Activated T-helper 1 cell treated with Interleukin-2 at 50 U/mL for 16 hours (primary cell): ENCODE measurements at places on chromosomes 1 and 21.

GRCh38 chr1:3803905-3804626 is 7.8 kb upstream of the LRRC47 start:
- no peak for DNase-seq

DNA sequence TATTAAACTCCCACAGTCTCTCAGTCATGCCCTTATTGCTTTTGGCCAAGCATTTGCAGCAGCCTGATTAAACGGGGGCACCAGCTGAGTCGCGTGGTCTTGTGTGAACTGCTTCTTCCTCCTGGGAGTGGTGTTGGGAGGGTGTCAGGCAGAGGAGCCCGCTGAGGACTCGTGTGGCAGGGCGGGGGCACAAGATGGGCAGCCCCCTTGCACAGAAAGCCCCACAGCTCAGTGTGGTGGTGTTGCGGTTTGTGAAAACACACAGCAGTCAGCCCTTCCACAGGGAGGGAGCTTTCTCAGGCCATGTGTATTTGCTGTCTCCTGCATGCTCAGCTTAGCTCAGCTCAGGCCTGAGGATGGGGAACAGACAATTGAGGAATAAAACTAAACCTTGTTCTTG is 22.4 kb downstream of the PEX14 start:
- DNase-seq, result no peak

GRCh38 chr1:200296091-200296661 is 113.7 kb downstream of the ZNF281 start:
- no peak for DNase-seq

- no peak for DNase-seq
Observed at GRCh38 chr1:100178091-100178490, at the start of gene LRRC39. LRRC39 (minus strand) TSS chr1:100178256; CDS start chr1:100168516, 9,740 bp downstream.

GRCh38 chr21:25639551-25640201 is 618 bp downstream of the JAM2 start:
- DNase-seq, result no peak

- DNase-seq, result no peak
Observed at GRCh38 chr21:34191876-34192275, 118.5 kb downstream of the MRPS6 start.

- no peak for DNase-seq
Observed at GRCh38 chr1:207308451-207309190, 12.9 kb upstream of the CD55 start.

DNA sequence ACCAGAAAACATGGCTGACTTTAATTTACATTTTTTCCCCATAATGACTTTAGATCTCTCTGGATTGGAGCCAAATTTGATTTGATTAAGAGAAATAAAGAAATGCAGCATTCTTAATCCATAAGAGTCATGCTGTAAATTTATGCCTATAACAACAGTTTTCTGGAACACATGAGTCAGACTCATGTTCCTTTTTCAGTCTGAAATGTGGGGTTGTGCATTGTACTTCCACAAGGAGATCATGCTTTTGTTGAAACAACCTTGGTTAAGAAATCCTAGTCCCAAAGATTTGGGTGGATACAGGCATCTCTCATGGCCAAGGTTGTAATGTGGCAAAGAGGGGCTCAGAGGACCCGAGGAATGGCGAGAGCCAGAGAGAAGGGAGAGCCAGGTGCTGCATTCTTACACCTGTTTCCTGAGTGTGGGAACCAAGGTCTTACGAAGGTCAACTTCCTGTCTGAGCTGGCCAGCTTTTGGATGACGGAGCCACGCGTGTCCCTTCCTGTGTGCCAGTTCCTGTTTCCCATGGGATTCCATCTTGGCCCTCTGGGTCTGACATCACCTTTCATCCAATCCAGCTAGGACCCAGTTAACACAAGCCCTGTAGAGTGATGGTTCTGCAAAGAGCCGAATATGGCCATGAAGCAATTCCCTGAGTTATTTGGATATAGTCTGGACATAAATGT is 23.1 kb downstream of the CLDN14 start:
- DNase-seq, result no peak

DNA sequence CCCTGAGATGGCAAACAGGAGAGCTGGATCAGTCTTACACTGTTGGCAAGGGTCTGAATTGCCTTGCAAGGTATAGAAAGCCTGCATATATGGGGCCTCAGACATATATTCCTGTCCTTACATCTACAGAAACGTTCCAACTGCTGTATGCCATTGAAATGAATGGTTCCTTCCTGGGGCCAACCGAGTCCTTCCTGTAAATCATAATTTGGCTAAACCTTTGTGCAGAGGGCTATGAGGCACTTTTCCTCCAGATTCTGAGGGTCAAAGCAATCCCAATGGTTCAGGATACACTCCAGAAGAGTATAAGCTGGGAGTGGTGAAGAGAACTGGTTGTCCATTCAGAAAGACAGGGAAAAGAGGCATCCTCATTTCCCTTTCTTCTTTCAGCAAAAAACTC is 190.5 kb downstream of the PTPRC start:
- no peak for DNase-seq

- DNase-seq, result no peak
Observed at GRCh38 chr1:214464445-214465287, 86.7 kb downstream of the PTPN14 start.

GRCh38 chr1:214330715-214331114 is 49.8 kb downstream of the SMYD2 start:
- no peak for DNase-seq

DNA sequence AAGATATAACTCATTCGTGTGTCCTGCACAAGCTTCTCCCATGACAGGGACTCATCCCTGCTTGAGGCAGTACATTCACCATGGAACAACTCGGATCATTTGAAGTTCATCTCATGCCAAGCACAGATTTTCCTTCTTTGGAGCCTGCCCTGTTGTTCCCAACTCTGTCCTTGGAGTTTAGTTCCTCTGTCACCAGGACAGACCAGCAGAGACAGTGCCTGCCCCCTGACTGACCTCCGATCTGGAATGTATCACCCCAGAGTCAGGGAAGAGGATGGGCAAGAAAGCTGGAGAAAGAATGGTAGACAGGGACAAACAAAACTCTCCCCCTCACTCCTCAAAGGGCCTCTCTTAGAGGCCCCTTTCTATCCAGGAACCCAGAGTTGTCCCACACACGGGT is 5.0 kb downstream of the SHISAL2A start:
- DNase-seq, result no peak

GRCh38 chr1:165624441-165624840 is 6.6 kb upstream of the MGST3 start:
- DNase-seq, result no peak

GRCh38 chr1:59978511-59978910 is 51.9 kb upstream of the CYP2J2 start:
- DNase-seq, result no peak

GRCh38 chr1:229640455-229640854 is 14.4 kb downstream of the URB2 start:
- DNase-seq, result no peak

GRCh38 chr1:26177182-26177684 is at the start of gene CNKSR1:
CNKSR1 (plus strand) TSS chr1:26177491; CDS start chr1:26177548, 57 bp downstream.
- DNase-seq, result no peak

DNA sequence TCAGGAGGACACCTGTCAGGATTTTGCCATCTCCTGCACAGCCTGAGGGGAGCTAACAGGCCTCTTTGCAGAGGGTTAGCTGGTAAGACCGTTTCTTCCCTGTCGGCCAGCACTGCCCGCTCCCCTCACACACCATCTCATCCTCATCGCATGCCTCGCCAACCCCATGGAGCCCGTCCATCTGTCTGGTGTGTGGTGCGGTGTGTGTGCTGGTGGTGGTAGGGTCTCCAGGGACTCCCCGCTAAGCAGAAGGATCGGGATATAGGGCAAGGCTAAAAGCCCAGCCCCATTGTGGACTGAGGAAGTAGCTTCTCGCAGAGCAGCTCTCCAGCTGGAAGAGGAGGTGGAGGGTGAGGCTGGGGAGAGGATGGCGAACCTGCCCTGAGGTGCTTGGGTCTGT is 6.8 kb upstream of the SFN start:
- no peak for DNase-seq

GRCh38 chr1:94746635-94747525 is 73.3 kb upstream of the SLC44A3 start:
- DNase-seq, result no peak

DNA sequence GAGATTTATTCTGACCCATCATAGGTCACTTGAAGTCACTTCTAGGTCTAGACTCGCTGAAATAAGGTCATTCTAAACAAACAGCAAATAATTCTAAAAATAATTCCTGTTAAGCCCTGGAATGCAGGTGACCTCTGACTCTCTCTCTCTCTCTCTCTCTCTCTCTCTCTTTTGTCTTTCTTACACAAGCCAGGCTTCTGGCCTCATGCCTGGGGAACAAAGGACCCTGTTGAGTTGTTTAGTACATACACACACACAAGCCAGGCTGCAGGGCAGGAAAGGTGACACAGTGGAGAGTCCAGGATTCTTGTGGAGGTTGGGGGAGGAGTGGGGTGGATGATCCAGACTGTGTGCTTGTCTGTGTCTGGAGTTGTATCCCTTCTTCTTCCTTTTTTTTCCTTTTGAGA is 4.0 kb upstream of the MEX3A start:
- no peak for DNase-seq

DNA sequence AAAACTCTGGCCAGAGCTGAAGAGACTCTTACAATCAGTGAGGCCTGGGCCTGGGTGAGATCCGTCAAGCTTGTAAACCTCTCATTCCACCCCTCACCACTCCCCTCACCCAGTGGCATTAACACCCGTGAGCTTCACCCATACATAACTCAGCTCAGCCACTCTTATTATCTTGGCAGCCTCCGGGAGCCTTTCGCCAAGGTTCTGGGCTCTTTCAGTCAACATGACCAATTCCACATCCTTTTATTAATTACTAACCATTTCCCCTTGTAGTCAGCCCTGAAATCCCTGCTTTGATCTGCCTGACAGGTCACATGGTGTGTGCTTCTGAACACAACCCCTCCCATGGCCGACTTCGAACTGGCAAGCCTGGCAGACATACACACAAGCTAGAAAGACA is 134.8 kb downstream of the SETD4 start:
- no peak for DNase-seq

GRCh38 chr21:14737922-14738321 is 191.8 kb upstream of the SAMSN1 start:
- DNase-seq, result no peak

DNA sequence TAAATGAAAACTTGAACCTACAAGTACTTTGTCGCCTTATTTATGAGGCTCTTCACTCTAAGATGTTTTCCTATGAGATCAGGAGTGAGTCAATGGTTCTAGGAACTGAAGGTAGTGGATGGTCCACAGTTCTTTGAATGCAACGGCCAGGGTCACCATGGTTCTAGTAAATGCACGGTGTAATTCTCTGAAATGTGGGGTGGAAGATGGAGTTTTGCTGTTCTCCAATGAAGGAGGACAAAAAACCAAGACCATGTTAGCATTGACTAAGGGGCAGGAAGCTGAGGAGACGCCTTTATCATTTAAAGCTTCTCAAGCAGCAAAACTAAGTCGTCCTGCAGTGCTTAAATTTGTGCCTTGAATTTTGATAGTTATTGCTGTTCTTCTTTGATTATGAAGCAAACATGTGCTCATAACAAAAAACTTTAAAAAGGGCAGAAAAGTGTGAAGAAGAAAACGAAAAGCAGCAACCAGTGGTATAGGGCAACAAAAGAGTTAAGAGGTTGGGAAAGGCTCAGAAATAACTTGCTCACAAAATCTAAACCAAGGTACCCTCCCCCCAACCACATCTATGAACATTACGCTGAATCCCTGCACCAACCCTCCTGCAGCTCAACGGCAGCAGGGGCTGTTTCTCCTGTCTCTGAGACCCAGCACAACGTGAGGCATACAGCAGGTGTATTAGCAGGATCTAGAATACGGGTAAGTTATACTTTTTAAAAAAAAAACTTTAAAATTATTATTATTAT is 85.0 kb downstream of the MRPL37 start:
- no peak for DNase-seq

- no peak for DNase-seq
Observed at GRCh38 chr1:66283622-66284041, 250.3 kb upstream of the SGIP1 start.

DNA sequence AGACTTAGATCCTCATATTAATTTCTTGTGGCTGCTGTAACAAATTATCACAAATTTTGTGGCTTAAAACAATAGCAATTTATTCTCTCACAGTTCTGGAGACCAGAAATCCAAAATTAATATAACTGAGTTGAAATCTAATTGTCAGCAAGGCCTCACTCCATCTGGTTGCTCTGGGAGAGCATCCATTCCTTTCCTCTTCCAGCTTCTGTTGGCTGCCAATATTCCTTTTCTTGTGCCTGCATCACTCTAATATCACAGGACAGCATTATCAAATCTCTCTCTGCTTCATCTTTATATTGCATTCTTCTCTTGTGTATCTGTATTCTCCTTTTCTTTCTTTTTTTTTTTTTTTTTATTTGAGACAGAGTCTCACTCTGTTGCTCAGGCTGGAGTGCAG is 9.3 kb downstream of the SLC35A3 start:
- DNase-seq, result no peak

GRCh38 chr1:61472876-61473275 is 252.1 kb downstream of the TM2D1 start:
- no peak for DNase-seq

GRCh38 chr1:172460177-172460576 is 16.3 kb upstream of the PIGC start:
- DNase-seq, result no peak

- no peak for DNase-seq
Observed at GRCh38 chr1:109762821-109763645, 690 bp downstream of the EPS8L3 start.
